Stimulated activated CD8-positive, alpha-beta memory T cell treated with anti-CD3 and anti-CD28 coated beads, Interleukin-4, amount 100 ng/mL, for 1 hour (primary cell): ENCODE measurements at places on chromosomes 16 and 17.

DNA sequence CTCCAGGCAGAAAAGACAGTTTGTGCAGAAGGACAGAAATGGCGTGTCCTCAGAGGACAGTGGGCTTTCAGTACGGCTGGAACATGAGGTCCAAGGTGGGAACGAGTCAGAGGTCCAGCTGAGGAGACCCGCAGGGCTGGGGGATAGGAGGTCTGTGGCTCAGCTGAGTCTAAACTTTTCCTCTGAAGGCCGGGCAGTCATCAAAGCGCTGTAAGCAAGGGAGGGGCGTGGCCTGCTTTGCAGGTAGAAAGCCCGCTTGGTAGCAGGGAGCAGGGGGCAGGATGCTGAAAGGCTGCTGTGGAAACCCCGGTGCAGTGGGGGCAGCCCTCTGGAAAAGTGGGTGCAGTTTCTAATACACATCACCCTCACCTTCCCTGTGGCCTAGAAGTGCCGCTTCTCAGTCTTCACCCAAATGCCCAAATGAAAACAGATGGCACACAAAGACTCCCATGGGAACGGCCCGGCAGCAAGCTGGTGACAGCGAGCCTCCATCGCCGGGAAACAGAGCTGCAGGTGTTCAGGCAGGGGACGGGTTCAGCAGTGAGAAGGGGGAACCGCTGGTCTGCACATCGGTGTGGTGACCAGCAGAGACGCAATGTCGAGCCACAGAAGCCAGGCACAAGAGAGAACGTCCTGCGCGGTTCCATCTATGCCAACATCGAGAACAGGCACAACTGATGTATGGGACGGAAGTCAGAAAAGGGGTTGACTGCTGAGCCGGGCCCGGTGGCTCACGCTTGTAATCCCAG is 12.2 kb upstream of the OSGIN1 start:
- DNase-seq, result no peak

GRCh38 chr17:73815474-73815873 is 171.2 kb upstream of the SDK2 start:
- DNase-seq, result no peak

GRCh38 chr17:28029044-28029443 is 13.4 kb upstream of the NLK start:
- no peak for DNase-seq

GRCh38 chr17:73831699-73832098 is 187.5 kb upstream of the SDK2 start:
- no peak for DNase-seq

GRCh38 chr17:36501351-36501750 is 14.9 kb downstream of the ZNHIT3 start:
- DNase-seq, result no peak

- no peak for DNase-seq
Observed at GRCh38 chr17:4735876-4736651, 3.6 kb upstream of the ZMYND15 start.

GRCh38 chr17:4942760-4943508 is 2.9 kb downstream of the RNF167 start:
- no peak for DNase-seq

DNA sequence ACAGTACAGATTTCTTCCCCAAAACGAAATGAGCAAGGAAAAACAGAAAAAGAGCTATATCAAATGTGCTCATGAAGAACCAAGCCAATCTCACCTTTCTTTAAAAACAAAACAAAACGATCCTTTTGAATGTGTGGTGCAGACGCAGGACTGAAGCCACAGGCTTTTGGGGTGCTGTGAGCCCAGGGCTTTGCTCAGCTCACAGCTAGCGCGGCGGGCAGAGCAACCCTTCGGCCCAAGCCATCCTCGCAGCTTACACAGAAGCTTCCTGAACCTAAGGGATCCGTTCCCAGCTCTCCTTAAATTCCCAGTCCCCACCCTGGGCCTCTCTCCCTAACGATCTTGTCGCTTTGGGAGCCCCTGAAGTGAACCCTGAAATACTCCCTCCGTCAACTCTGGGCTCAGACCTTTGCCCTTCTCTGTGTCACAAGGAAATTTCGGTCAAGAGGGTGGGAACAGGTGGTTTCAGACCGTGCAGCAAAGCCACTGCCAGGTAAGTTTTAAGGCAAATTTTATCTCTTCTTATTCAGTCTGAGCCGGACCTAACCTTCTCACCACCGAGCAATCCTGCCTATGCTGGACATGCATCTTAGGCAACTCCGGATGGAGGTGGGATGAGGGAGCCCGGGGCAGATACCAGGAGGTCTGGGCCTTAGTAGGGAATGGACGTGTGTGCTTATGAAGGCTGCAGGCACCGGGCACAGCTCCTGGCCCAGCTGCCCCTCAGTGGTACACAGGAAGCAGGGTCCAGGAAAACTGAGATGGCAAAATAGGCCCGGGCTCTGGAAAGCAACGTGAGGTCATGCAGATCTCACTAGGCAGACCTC is 52.0 kb downstream of the COTL1 start:
- no peak for DNase-seq

GRCh38 chr16:9689597-9689996 is 492.6 kb downstream of the GRIN2A start:
- DNase-seq, result no peak

- DNase-seq, result no peak
Observed at GRCh38 chr17:76333673-76334505, 19.8 kb downstream of the PRPSAP1 start.

GRCh38 chr17:70629902-70630301 is 460.6 kb downstream of the KCNJ2 start:
- no peak for DNase-seq

DNA sequence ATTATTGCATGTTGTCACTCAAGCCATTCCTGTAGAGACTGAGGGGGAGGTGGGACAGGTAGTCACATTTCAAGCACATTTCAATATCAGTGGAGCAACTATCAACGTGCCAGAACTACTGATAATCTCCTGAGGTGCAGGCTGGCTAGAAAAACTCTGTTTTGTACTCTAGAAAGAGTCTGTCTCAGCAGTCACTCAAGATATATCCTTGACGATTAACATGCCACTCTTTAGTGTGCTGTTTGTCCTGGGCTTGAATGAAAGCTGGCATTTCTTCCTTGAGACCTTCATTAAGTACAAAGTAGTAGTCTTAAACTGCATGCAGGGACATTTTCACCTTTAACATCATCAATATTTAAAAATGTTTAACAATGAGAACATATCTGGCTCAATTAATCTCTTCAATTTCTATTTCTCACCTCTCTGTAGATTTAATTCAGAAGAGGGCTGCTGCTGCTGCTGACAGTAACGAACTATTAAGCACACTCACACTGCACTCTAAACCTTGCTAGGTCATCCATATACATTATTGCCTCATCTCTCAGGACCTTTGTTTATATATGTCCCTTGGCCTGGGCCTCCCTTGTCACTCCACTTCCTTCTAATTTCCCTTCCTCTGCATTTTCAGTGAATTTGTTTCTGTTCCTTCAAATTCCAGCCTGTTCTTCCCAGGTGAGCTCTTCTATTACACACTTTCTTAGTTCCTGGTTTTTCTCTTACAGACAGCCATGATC is 412.0 kb downstream of the HAPSTR1 start:
- DNase-seq, result no peak

DNA sequence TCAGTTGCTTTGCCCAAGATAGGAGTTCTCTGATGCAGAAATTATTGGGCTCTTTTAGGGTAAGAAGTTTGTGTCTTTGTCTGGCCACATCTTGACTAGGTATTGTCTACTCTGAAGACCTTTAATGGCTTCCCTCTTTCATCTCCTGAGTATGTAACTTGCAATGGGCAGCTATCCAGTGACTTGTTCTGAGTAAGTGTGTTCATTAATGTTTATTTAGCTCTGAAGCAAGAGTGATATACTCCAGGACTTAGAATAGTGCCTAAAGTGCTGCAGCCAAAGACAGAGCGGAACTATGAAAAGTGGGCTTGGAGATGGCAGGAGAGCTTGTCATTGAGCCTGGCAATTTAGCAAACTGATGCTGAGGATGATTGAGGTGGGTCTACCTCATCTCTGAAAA is 8.8 kb upstream of the TANGO6 start:
- DNase-seq, result no peak
